CD4-positive, alpha-beta T cell treated with Interleukin-15 for 1 hour (primary cell): ENCODE measurements at places on chromosomes 6 and 20.

DNA sequence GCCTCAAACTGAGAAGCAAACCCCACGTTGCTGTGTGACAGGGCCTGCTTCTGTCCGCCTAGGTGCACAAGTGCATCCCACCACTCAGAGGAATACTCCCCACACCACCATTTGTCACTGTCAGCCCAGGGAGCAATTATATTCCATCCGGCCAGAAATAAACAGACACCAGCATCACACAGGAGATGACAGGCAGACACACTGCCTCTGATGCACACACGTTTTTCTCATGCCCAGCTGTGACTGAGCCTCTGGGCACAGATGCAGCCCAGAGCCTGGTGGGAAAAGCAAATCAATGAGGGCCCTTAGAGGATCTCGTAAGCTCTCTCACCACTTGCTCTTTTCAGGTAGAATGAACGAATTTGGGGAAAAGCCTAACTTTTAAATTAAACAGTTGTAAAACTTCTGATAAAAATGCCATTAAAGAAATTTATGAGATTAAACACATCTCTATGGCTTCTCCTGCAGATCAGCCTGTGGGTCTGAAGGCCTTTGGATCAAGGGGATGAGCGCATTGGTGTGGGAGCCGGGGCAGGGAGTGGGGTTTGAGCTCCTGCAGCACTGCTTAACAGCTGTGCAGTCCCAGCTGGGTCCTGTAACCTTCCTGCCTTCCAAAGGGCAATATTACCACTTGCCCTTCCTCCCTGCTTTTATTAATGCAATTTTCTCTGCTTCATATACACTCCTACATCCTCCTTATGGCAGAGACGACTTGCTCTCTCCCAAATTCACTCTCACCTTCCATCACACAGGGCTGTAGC, 624.3 kb downstream of the PTPRT start:
- no peak for DNase-seq

DNA sequence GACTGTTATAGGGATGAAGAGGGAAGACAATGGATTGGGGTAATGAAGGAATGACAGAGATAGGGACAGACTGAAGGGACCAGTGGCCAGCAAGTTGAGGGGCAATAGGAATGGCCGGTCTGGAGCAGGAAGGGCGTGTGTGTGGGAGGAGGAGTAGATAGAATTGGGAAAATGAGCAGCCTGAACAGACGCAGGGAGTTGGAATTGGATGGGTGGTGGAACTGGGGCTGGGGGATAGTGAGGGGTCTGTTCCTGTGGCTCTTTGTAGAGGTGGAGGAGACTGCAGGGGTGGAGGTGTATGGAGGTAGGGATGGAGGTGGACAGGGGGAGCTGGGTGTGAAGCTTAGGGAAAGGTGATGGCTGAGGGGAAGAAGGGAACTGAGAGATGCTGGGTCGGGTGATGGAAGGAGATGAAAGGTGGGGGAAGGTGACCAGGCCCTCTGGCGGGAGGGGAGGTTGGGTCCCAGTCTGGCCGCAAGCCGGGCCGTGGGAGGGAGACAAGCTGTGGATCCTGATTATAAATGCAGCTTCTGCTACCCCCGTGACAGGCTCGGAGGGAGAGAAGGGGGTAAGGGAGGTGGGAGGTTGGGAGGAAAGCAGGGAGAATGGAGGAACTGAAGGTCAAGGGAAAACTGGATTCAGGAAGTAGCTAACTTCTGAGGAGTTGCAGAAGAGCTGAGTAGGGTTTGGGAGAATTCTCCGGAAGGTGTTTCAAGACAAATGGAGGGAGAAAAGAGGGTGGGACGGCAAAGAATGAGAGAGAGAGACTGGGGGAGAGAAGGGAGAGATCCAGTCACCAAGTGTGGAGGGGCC, 5.2 kb downstream of the SYNGAP1 start:
- no peak for DNase-seq

DNA sequence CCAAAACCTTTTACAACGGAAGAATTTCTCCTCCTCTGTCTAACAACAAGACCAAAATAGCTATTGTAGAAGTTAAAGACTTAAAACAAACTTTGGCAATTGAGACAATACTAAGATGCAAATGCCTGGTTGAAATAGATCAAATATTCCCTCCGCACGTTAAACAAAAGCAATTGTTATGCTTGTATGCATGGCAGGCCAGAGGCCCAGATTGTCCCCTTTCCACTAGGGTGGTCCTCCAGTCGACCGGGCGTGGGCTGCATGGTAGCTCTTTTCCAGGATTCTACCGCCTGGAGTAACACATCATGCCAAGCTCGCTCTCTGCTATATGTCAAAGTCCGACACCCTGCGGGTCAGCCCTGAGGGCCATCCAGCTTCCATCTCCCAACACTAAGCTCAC, 234.7 kb downstream of the RNGTT start:
- DNase-seq, result no peak

GRCh38 chr6:16229700-16230099, 8.7 kb upstream of the GMPR start:
- no peak for DNase-seq

GRCh38 chr6:127606131-127606562, 29.2 kb downstream of the C6orf58 start:
- DNase-seq, result no peak

DNA sequence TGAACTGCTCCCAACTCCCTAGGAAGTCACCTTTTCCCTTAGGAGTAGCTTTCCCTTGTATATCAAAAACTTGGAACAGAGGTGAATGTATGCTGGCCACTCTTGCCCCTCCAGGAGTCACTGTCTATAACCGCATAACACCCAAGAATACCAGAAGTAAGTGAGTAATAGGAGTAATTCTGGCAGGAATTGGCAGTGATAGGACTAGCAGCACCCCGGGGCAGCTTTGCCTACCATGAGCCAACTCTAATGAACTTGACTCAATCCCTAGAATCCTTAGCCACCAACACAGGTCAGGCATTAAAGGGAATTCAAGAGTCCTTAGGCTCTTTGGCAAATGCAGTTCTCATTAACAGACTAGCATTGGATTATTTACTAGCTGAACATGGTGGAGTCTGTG, 28.8 kb upstream of the CD164 start:
- DNase-seq, result no peak

DNA sequence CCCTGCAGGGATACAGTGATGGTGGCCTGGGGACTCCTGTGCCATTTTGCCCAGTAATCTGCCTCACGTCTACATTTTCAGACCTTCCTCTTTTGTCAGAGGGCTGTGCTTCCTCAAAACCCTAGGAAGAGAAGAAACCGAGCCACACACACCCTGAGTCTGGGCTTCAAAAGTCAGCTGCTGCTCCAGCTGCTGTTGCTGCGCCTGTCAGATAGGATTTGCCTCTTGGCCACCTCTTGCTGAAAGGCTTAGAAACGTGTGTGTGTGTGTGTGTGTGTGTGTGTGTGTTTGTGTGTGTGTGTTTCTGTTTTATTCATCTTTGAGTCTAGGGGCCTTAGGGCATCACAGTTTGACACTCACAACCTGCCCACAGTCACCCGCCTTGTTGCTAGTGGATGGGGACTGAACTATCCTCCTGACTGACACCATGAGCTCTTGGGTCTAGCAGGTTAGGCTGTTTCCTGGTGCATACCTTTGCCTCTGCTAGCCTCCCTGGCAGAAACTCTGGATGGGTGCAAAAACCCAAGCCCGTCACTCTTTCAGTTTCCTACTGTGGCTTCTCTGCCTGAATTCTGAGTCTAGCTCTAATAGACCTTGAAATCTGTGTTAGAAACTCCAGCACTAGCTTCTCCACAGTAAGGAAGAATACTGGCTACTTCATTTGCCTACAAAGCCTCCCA, 94.9 kb upstream of the CEP85L start:
- DNase-seq, result peak; percentile 38

GRCh38 chr6:16947375-16948015, 154.4 kb upstream of the STMND1 start:
- DNase-seq, result no peak

DNA sequence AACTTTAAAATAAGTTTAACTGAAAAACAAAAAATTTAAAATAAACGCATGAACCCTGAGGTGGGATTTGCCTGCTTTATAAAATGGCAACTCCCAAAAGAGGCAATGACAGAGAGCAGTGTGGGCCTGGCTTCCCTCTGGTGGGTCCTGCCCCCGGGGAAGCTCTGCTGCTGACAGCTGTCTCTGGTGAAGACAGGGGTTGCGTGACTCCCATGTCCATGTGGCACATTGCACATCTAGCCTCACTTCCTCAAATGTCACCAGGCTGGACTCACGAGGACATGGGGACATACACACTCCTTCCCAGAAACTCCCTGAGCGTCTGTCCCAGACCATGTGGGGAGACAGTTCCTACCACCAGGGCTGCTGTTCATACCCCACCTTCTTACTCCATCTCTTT, 66.2 kb downstream of the ABHD12 start:
- peak; percentile 64 for DNase-seq

DNA sequence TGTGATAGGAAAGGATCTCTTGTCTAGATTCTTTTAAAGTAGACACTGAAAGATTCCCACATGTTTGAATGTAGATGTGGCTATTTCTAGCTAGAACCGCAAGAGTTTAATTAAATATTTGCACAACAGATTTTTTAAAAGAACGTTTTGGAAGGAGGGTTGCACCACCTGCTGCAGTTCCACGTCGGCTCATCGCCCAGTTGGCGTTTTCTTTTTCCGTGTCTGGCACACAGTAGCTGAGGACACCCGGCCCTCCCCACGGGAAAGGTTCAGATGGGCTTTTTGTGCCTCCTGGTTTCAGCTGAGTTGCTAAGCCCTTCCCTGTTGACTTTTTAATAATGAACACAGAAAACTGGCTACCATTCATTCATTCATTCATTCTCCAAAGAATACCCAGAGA, 41.8 kb upstream of the DOK5 start:
- DNase-seq, result no peak

GRCh38 chr6:114569669-114570068, 226.8 kb upstream of the HS3ST5 start:
- DNase-seq, result no peak

DNA sequence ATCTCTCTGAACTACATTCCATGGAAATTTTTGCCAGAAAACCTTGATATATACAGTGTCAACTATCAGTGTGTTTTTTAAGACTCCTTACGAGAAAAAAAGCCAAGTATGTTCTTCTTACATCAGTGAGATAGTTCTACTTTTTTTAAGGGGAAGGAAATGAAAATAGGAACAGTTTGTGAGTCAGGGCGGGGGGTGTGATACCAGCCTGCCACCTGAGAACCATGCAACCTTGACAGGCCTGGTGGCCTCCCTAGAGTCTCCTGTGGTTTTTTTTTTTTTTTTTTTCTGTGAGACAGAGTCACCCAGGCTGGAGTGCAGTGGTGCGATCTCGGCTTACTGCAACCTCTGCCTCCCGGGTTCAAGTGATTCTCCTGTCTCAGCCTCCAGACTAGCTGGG, 96.3 kb upstream of the GCM1 start:
- peak; percentile 82 for DNase-seq

- DNase-seq, result no peak
Observed at GRCh38 chr6:111011360-111012142, 29.7 kb downstream of the RPF2 start.

DNA sequence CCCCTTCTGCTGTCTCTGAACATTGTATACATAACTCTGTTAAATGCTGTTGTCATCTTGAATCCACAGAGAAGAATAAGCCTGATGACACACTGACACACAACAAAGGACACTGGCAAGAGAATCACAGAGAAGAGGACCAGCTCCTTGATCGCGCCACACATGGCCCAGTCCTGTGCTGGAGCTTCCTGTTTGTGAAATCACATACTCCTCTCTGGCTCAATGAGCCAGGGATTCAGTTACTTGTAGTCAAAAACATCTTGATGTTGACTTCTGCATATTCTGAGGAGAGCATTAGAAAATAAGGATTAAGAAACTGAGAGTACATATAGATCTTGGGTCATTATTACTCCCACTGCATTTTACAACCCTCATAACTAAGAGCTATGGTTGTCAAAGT, 100.1 kb downstream of the EPB41L2 start:
- no peak for DNase-seq

DNA sequence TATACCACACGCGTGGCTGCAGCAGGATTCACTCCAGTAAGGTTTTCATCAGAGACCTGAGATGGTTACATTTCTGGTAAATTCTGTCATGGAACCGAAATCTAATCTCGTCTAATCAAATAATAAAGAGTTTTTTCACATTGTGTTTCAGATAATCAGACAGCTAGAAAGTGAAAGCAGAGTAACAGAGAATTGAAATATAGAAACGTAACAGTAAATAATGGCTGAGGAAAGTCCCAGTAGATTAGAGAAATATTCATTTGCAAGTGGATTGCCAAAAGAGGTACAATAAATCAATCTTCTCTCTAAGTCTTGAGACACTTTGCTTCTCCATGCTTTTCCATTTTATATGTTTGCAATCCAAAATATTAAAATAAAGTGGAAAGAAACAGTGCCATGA, 42.4 kb downstream of the PKHD1 start:
- no peak for DNase-seq

DNA sequence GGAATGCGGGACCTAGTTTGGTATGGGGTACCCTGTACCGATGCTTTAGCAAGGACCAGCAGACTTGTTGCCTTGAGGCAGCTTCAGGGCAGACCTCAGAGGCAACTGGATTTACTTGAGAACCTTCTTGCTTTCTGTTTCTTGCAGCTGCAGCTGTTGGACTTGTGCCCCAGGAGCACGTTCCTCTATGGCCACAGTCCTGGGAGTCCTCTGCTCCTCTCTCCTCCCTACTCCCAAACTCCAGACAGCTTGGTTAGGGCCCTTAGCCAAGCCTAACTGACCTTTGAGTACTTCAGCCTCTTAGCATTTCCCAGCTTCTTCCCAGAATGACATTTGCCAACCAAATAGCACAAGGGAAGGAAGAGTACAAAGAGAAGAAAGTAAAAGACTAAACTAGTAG, 34.7 kb downstream of the GHRH start:
- DNase-seq, result no peak
